Mucosa of descending colon (tissue), 3 donors: ENCODE measurements at places on chromosomes 12 and 14.

DNA sequence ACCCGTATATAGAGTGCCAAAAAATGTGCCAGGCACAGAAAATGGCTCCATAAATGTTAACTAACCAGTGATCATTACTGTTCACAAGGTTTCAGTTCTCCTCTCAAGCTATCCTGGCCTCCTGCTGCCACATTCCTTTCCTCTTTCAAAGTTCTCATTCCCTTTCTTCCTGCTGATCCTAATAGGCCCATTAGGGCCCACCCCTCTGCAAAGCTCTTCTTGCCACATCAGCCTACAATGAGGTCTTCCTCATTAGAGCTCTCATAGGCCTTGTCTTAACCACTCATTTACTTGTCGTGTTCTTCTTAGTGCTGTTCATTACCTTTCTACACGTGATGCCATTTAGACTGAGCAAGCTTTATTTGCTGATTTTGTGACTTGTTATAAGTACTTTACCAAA, 40.5 kb downstream of the RPS29 start:
- no peak for DNase-seq

DNA sequence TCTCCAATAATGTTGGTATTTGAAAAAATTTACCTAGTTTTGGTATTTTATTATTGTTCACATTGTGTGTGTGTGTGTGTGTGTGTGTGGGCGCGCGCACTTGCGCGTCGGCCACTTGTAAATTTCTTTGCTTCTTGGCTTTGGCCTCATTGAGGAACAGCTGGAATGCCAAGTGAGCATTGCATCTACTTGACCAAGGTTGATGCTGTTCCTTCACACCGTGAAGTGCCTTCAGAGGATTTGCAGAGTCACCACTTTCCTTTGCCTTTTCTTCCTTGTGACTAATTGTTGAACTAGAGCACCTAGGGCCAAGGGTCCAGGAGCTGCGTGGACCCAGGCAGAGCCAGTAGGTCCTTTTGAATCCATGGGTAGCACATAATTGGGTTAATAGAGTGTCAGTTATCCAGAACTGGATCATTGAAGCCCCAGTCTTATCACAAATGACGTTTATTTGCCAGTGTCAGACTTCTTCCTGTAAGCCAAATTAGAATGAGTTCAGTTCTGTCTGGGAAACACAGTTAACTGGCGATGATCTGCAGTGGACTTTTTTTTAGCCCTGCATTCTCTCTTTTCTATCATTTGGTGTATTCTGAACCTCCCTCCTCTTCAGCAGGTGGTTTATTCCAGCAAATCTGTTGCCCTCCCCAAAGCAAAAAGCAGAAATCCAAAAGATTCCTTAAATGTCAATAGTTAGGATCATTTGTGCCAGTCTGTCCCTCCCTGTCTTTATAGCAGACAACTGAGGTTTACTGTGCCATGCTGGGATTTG, 2.6 kb downstream of the PPP2R5C start:
- DNase-seq, result no peak

DNA sequence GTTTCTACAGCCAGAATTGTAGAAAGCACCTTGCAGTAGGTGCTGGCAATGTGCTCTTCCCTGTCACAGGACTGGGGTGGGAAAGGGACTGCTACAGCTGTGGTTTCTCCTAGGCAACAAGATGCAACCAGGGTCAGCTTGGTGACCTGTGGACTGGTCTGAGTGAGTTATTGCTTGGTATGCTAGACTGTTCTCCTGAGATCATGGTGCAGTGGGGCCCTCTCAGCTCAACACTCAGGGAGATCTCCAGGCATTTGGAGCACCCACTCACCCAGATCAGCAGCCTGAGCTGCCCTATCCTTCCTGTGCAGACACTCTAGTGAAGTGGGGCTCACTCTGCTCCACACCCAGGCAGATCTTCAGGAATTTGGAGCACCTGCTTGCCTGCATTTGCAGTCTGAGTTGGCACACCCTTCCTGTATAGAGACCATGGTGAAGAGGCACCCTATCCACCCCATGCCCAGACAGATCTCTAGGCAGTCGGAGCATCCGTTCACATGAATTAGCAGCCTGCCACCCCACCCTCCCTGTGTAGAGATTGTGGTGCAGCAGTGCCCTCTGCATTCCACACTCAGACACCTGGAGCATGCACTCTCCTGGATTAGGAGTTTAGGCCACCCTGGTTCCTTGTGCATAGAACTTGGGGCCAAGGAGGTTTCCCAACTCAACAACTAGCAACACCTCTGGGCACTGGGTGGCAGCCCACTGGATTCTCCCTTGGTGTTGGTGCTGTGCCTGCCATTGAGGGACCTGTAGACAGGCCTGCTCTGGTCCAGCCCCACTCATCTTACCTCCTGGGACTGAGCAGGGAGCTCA, 3.8 kb upstream of the FAM186B start:
- no peak for DNase-seq

DNA sequence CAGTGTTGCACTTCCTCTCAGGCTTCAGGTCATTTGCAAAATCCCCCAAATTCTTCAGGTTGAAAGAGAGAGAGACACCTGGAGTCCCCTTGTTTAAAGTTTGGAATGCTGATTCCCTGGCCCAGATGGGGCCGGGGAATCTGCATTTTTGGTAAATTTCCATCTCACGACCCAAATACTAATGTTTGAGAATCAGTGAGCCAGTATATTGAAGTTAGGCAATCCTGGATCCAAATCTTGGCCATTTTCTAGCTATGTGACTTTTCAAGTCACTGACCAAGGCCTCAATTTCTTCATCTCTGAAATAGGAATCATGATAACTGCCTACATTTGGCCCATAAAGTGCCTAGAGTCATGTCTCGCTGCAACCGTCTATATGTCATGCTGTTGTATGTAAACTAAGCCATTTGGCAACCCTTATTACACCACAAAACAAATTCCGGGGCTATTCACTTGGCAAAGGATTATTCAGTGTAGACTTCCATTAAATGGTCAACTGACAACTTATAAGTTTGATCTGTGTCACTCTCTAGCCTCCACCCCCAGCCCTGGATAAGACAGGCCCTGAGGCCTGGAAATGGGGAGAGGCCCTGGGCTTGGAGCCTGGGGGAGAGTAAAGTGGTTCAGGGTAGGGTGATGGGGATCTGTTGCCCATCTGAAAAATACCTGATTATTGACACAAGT, 3.7 kb upstream of the ZFP36L1 start:
- DNase-seq, result no peak

GRCh38 chr14:92556863-92557543, 43.4 kb downstream of the RIN3 start:
- no peak for DNase-seq

DNA sequence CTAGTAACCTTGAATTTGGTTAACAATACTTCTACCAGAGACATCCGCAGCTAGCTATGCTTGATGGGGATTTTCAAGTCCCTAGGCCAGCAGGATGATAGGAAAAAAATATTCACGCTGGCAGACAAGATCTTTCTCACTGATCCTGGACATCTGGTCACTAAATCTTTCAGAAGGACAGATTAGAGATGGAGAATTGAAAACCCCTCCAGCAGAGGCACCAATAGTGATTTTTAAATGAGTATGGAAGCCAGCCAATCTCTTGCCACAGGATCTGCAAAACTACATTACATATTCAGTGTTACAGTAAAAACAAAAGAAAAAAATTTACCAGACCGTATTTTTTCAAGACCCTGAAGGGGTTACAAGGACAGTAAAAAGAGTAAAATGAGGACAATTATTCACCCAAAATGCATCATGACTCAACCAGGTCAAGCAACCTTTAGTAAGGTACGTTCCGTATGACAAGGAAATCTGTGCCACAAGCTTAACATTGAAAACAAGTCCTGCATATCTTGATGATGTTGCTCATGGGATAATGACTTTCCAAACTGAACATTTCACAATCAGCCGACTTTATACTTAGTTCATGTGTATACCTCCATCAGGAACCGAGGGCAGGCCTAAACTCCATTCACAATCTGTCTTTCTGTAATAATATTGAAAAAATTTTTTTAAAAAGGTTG, 239.5 kb downstream of the GXYLT1 start:
- no peak for DNase-seq

DNA sequence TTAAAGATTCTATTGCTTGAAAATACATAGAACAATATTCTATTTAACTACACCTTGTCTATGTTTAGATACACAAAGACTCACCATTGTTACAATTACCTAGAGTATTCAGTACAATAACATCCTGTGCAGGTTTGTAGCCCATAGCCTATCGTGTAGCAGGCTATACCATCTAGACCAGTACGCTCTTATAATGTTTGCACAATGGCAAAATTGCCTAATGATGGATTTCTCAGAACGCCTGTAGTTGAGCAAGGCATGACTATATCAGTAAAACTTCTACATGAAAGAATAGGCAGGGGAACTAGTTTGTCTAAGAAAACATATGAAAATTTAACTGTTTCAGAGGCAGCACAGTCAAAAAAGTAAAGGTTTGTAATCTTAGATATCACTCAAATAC, 375.9 kb downstream of the DAD1 start:
- DNase-seq, result no peak

- DNase-seq, result no peak
Measured at GRCh38 chr12:70756118-70756517, 118.9 kb upstream of the PTPRB start.
